ENCODE measurements at places on chromosomes 3 and 15.

- no peak for DNase-seq
These were observed 9.2 kb upstream of the HHLA2 start for GRCh38 chr3:108287146-108287545.

GRCh38 chr3:196604548-196604947 is 34.9 kb upstream of the NRROS start:
- DNase-seq = no peak

DNA sequence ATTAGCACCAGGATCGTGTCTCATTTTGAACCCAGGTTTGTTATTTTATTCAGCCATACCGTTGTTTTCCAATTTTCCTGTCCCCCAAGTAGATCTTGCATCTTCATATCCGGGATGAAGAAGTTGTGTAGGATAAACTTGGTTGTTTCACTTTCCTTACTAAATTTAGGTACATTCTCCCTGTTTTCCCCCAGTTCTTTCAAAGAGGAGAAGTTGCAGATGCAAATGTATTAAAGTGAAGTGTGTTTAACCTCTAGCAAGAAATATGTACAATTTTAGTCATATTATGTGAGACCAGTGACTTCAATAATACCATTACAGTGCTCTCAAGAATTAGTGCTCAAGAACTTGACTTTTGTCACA is 1.3 kb downstream of the ATXN7 start:
- no peak for DNase-seq

GRCh38 chr3:12253516-12254343 is 35.1 kb upstream of the PPARG start:
- no peak for DNase-seq

GRCh38 chr3:30248423-30248822 is 358.0 kb upstream of the TGFBR2 start:
- DNase-seq = no peak

DNA sequence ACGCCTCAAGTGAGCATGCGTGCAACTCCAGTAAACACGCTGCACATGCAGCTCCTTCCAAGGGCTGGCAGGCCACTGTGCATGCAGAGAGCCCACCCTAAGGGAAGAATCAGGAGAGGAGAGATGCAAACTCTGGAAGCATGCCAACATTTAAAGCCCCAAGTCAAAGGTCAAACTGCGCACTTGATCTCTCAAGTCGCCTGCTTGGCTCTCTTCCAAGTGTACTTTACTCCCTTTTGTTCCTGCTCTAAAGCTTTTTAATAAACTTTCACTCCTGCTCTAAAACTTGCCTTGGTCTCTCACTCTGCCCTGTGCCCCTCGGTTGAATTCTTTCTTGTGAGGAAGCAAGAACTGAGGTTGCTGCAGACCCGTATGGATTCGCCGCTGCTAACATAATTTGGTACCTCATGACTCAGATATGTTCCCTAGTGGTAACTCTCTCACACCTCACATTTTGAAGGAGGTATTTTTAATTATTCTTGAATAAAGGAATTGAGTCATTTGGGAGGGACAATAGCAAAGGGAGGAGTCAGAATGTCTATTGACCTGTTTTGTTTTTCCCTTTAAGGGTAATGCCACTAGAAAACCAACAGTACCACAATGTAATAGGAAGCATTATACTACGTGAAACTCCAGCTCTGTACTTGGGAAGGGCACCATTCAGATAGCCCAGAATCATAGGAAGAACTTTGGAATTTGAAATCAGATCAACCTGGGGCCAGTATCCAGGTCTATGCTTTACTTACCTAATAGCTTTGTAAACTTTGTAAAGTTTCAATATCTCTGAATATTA is 19.6 kb upstream of the DGKG start:
- no peak for DNase-seq

Data from GM04503 (cell line).